ENCODE measurements at places on chromosomes 4 and X.

- DNase-seq, result no peak
These were observed 300.1 kb downstream of the OPHN1 start for GRCh38 chrX:68133181-68133580.

DNA sequence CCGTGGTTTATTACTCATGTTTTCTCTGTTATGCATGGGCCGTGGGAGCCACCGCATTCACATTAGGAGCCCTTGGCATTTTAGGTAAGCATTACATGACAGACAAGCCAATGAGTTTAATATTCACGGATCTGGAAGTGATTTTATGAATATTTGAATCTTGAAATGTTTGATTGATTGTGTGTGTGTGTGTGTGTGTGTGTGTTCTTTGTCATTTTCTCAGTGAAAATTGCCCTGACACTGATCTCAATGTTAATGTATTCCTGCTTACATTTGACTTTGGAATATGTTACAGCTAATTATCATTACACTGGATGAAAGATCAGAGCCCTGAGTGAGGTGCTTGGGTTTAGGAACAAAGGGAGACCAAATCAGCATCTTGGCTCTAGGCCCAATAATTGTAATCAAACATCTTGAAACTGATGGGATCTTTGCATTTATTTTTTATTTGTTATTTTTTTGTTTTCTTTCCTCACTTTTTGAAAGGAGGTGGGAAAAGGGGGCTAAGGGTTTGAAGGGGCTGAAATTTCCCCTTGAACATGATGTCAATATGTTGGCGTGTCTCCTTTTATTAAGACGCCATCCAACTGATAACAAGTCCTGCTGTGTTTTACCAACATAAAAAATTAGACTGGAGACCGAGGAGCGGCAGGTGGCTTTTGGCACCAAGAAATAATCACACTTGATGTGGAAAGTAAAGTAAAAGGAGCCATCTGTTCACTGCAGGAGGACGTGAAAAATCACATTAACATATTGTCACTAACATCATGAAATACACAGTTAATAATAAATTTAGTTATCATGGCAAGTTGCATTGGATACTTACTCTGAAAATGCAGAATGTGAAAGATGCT lies 5.2 kb upstream of the GK2 start:
- no peak for DNase-seq

DNA sequence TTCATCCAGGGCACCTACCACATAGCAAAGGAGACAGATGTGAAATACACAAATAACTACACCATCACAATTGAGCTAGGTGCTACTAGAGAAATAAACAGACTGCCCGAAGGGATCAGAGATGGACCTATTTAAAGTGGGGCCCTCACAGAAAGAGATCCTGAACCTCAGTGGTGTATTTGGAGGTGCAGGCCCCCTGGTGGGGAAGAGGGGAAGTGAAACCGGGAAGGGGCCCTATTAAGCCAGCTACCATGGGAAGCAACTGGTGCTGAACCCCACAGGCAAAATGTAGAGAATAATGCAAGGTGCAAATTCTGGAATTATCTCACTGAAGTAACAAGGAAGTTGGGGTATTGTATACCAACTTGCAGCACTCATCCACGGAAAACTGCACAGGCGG lies 78.6 kb upstream of the FAM9A start:
- DNase-seq, result peak; percentile 34

DNA sequence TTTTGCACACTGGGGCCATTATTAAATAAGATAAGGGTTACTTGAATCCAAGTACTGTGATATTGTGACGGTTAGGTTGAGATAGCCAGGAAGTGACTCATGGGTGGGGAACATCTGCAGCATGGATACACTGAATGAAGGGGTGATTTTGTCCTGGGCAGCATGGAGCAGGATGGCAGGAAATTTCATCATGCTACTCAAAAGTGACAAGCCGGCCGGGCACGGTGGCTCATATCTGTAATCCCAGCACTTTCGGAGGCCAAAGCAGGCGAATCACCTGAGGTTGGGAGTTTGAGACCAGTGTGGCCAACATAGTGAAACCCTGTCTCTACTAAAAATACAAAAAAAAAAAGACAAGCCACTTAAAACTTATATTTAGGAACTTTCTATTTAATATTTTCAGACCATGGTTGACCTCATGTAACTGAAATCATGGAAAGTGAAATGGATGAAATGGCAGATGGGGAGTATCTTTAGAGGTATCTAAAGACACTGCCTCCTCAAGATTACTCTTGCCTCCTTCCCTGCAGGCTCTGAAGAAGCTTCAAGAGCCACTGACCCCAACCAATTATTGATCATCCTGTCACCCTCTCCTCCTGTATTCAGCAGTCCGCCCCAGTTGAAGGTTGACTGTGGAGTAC lies 3.9 kb upstream of the TRIM60 start:
- no peak for DNase-seq

- no peak for DNase-seq
These were observed 12.9 kb upstream of the MAOA start for GRCh38 chrX:43643201-43643600.

- DNase-seq, result no peak
These were observed 18.2 kb downstream of the EGF start for GRCh38 chr4:109930872-109931271.

DNA sequence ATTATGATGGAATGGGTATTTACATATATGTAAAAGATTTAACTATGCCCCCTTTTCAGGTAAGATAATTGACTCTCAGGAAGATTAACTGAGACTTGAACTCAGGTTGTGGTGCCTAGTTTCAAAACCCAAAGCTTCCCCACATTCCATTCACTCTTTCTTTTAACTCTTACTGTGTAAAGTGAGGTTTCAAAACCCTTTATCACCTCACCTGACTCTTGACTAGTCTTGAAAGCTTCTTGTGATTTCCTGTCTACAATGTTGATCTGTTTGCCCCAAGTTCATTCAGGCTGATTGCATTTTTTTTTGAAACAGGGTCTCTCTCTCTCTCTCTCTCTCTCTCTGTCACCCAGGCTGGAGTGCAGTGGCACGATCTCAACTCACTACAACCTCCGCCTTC lies 40.5 kb upstream of the RAPGEF2 start:
- DNase-seq, result no peak

DNA sequence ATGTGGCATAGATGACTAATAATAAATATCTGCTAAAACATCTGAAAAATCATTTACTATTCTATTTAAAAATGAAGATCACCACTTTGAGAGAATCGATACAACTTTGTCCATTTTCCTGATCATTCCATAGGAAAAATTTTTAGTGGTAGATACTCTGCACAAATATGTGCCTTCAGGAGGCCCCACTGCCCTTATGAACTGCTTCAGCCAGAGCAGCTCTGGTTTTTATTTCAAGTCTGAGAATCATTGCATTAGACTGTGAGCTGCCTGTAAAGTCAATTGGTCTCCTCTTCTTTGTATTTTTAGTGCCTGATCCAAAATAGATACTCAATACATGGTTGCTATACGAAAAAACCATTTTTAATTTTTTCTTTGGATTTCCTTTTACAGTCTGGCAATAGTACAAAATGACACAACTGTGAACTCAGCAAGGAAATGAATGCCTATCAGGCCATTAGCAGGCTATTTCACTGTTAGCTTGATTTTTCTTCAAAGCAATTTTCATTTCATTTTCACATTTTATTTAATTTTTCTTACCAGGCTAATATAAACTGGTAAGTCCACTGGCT lies 69.1 kb downstream of the SHISA3 start:
- no peak for DNase-seq

GRCh38 chr4:3022112-3022511 lies 52.2 kb downstream of the HTT-AS start:
- DNase-seq, result no peak

GRCh38 chrX:106862972-106863688 lies 40.0 kb downstream of the RIPPLY1 start:
- peak; percentile 27 for DNase-seq

DNA sequence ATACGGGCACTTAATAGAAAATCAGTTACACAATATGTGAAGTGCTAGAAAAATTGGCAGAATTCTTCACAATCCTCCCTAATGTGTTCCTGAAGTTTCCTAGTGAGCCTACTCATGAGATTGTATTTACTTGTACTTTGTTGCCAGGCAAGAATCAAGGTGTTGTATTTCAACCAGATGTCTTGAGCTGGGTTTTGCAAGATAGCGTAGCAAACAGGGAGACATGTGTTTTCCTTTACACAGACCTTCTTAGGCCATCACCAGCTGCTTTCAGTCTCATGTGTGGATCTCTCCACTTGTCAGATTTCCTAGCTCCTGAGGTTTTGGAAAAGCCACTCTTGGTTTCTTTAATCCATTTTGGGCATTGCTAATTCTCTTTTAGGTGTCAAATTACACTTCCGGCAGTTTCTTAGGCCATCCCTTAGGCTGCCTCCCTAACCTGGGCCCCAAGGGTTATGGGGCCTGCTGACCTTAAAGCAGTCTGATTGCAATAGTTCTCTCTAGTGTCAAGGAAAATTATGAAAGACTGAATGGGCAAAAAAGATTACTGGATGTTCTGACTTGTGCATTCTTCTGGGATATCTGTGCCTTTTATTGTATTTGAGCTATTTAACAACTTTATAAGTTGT lies 12.2 kb upstream of the EDA start:
- DNase-seq, result peak; percentile 19

GRCh38 chr4:13601048-13601447 lies 26.5 kb downstream of the BOD1L1 start:
- no peak for DNase-seq

- no peak for DNase-seq
These were observed 67.4 kb downstream of the GLRB start for GRCh38 chr4:157143369-157143768.

- DNase-seq, result no peak
These were observed 12.4 kb downstream of the BOD1L1 start for GRCh38 chr4:13615161-13615560.

DNA sequence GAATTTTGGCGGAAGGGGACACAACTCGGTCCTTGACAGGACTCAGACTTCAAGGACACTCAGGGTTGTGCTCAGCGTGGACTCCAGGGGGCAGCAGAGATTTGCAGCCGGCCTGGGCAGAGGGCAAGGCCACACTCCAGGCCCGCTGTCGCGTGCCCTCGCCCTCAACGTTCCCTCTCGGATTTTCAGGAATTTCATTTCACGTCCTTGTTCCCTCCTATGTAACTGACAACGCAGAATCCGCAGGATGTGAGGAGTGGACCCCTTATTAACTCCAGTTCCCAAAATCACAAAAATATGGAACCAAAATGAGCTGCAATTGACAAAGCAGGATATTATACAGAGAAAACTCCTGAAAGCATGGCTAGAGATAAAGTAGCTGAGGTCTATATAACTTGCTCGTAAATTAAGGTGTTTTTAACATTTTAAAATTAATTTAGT lies 21.0 kb upstream of the DCTD start:
- peak; percentile 88 for DNase-seq

- no peak for DNase-seq
These were observed 110.1 kb downstream of the GBA3 start for GRCh38 chr4:22802876-22803275.

DNA sequence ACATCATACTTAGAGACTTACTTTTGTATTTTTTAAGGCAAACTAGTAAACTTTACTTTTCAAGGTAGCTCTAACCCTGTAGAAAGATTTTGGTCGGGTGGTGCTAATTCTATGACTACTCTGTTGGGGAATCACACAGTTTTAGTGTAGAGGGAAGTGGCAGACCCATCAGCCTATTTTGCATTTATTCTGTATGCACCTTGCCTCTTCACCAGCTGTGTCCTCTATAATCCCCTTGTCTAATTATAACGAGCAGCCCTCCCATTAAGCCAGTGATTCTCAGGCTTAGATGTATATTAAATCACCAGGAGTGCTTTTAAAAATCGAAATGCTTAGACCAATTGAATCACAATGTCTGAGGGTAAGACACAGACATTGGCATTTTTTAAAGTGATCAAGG lies 78.1 kb downstream of the GALNT7 start:
- DNase-seq, result no peak

DNA sequence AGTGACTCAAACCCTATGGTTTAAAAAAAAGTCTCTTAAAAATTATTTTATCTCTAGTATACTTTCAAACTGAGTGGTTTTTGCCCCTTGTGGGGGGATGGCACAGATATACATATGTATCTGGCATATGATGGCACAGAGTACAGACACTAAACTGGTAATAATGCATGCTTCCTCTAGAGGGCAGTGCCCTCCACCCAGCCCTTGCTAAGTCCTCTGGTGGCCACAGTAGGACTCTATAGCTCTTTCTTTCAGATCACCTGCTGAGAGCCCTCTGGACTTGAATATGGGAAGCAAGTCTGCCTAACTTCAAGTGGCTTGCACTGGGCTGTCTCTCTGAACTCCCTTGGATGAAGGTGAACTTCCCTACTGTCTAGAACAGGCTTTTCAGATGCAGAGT lies 66.3 kb downstream of the TSPAN7 start:
- DNase-seq, result peak; percentile 26

DNA sequence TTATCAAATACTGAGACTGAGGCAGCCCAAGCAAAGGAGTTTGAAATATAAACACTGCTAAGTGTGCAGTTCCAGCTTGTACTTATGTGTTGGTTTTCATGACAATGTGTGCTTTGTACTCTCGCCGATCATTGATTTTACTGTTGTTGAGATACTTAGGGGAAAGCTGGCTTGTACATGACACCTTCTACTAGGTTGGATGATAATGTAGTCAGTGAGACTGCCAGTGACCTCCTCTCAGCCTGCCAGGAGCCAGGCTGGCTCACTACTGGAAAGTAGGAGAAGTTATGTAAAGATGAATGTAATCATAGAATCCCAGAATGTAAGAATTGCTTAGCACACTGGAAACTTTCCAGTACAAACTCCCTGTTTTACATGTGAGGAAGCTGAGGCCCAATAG lies 132.0 kb downstream of the AFF2 start:
- no peak for DNase-seq

DNA sequence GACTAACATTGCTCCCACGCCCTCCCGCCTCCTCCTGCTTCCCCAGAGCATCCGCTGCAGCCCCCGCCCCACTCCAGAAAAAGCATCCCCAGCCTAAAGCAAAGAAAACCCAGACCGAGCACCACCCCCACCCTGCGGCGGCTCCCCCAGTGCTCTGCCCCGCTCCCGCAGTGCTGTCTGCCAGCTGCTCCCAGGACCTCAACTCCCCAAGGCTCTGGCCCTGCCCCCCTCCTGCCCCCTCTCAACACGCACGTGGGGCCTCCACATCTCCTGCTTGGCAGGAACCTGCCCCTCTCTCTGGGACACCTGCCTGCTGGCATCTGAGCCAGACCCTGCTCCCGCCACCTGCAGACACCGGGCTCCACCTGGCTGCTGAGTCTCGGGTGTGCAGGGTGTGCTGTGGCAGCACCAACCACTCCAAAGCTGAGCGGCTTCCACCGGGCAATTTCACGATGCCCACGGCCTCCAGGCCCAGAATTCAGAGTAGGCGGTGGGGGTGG lies 79.4 kb downstream of the FAM53A start:
- DNase-seq, result peak; percentile 50

DNA sequence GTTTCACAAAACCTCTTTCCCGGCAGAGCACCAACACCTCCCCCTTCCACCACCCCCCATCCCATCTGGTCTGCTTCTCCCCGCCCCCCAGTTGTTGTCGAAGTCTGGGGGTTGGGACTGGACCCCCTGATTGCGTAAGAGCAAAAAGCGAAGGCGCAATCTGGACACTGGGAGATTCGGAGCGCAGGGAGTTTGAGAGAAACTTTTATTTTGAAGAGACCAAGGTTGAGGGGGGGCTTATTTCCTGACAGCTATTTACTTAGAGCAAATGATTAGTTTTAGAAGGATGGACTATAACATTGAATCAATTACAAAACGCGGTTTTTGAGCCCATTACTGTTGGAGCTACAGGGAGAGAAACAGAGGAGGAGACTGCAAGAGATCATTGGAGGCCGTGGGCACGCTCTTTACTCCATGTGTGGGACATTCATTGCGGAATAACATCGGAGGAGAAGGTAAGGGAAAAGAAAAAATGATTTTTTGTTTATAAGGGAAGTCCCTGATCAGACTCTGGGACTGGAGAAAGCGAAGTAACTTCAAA lies at the start of gene PDGFRA:
Gene PDGFRA (plus strand): TSS at position 333 of the 541 bp plus-strand sequence. CDS start 29,476 bp downstream, outside the sequence.
- peak; percentile 23 for DNase-seq

GRCh38 chr4:133372699-133373098 lies 223.6 kb downstream of the PCDH10 start:
- DNase-seq, result no peak

Measured in iPS-NIHi11 (cell line).